Activated CD8-positive, alpha-beta T cell treated with anti-CD3 and anti-CD28 coated beads, Interleukin-2, amount 10 ng/mL, durations not matched to agents 7 days and 5 days (primary cell): ENCODE measurements at places on chromosomes 6 and 20. TPM values are rescaled to one million over a fixed set of nuclear protein-coding genes. Genes with fewer than 3 reads are reported as not detected.

GRCh38 chr6:18359237-18359885 lies 27.8 kb upstream of the RNF144B start:
- no peak for DNase-seq

DNA sequence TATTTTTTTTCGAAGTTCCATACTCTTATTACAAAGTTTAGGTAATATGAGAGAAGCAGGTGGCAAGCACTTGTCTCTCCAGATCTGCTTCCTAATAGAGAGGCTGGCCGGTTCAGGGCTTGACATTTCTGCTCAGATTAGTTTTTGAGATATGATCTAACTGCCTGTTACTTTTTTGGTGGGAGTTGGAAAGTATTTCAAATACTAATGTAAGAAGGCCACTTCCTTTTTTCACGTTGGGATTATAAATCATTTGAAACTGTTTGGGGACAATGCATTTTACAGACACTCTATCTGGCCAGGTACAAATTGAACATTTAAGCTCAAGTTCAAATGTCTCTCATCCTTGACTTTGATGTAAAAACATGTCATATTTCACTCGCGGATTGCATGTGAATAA lies 222.1 kb upstream of the SULF2 start:
- DNase-seq, result no peak

DNA sequence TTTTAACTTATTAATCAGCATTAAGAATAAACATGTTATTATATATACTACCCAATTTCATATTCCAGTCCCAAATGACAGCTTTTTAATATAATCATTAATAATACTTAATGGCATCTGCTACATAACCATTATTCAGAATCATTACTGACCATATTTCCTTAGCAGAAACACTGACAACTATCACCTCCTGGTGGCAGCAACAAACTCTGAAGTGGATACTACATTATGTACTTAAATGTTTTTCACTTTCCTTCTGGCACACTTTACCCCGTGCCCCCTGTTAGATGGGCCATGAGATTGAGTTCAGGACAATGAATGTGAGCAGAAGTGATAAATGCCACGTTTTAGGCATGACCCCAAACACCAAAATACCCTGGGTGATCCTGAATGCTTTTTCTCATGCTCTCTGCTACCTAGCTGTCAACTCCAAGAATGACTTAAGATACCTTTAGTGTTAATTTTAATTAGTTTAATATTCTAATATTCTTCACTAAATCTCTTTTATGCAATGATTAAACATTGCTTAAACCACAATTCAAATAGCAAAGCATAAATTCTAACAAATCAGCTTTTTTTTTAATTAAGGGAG lies 77.1 kb downstream of the LMBRD1 start:
- DNase-seq, result no peak

GRCh38 chr6:109184638-109185037 lies 89.3 kb downstream of the CEP57L1 start:
- no peak for DNase-seq

- DNase-seq, result no peak
Measured at GRCh38 chr20:51698252-51698651, 69.9 kb downstream of the ATP9A start.

- no peak for DNase-seq
Measured at GRCh38 chr6:105607636-105608621, 205.0 kb upstream of the PREP start.

DNA sequence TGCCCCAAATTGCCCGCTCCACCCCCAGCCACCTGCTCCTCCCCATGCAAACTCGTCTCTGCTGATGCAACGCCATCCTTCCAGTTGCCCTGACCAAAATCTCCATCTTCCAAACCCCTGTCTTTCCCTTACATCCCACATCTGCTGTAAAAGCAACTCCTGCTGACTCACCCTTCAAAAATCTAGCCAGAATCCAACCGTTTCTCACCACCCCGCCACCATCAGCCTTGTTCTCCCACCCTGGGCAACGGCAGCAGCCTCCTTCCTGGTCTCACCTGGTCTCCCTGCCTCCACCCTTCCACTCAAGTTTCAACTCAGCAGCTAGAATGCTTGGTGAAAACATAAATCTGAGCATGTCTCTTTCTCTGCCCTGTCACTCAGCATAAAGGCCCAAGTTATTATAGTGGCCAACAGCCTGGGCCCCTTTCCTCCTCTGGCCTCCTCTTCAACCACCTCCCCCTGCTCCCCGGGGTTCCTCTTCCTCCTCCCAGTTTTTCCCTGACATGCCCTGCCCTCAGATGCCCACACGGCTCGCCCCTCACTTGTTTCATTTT lies 7.2 kb upstream of the SYNJ2 start:
- DNase-seq, result no peak

- DNase-seq, result no peak
Measured at GRCh38 chr6:113825781-113826180, 31.4 kb upstream of the MARCKS start.

- DNase-seq, result no peak
Measured at GRCh38 chr6:1670711-1671462, 61.2 kb downstream of the FOXC1 start.

- DNase-seq, result no peak
Measured at GRCh38 chr20:40942006-40942405, 86.6 kb upstream of the TOP1 start.

DNA sequence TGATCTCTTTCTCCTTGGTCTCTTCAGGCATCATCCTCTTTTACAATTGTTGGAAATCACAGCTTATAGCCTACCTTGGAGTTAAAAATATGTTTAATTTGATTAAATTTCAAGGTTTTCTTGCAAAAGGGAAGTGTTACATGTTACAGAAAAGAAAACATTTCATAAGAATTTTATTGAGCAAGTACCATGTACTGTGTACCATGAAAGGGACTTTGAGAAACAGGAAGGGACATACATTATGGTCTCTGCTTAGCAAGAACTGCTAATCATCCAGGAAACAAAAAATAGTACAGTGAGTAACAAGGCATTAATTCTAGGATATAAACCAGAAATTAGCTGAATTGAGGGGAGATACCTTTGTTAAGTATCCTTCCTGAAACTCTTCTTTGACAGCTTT lies 145.3 kb upstream of the SPACA1 start:
- no peak for DNase-seq

- DNase-seq, result no peak
Measured at GRCh38 chr6:155001482-155001881, 6.4 kb downstream of the TIAM2 start.

Gene KCNK17
- total RNA-seq, result not detected

Gene C2
- total RNA-seq, result 0.26 TPM

Gene LST1
- 125 TPM for total RNA-seq

Gene RUNX2
- total RNA-seq, result 2.7 TPM

Gene MCHR2
- total RNA-seq, result not detected

Gene NHLRC1
- total RNA-seq, result 0.32 TPM

Gene EEF1A2
- total RNA-seq, result not detected
